Right lobe of liver (tissue), 6 donors: ENCODE measurements at places on chromosomes 7 and 10.

DNA sequence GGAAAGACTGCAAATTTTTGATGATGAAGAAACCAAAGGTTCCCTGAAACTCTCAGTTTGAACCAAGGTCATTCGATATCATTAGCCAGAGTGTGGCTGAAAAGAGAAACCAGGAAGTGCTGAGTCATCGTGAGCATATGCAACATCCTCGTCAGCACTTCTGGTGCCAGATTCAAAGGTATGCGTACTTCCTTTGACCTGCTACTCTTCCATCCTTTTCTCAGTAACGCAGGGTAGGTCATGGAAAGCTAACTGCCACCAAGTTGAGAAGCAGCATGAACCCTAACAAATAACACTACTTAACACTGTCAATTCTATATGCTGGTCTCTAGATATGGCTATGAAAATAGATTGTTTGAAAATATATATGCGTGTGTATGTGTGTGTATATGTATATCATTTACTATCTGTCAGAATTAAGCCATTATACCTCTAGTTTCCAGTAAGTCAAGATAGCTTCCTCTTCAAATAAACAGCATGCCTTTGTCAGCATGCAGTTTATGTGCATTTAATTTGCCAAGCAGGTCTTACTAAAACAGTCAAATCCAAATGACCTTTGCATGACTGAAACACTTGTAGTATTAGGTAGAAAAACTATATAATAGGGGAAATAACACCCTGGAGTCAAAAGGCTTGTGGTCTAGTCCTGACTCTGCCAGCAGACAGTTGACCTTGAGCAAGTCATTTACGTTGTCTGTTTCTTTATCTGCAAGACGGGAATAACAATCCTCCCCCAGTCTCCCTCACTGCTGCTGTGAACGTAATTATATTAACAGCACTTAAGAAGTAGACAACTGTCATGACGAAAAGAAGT is 26.4 kb downstream of the CDK6 start:
- DNase-seq: peak; percentile 64
- no peak overlapping the region for H3K4me3 ChIP-seq

- DNase-seq: no peak
- no peaks in the 10 kb centered on the region for H3K4me1 ChIP-seq
- H3K4me3 ChIP-seq: no peak overlapping the region
- no peak overlapping the region for H3K27ac ChIP-seq
Observed at GRCh38 chr10:103800789-103801540, 54.4 kb downstream of the SH3PXD2A start.

GRCh38 chr10:133326745-133327650 is 9.7 kb downstream of the CALY start:
- H3K4me1 ChIP-seq: peaks cover 14% of the 10 kb centered on the region
- no peak overlapping the region for H3K4me3 ChIP-seq
- peaks cover 24% of the 10 kb centered on the region for H3K27me3 ChIP-seq
- no peaks in the 10 kb centered on the region for H3K36me3 ChIP-seq

- H3K4me1 ChIP-seq: peaks cover 25% of the 10 kb centered on the region
- no peaks in the 10 kb centered on the region for H3K27me3 ChIP-seq
- peak within 1 kb of the TSS; percentile 96 for H3K27ac ChIP-seq
- H3K36me3 ChIP-seq: no peaks in the 10 kb centered on the region
- DNase-seq: no peak
Observed at GRCh38 chr10:110918643-110919348, at the start of gene BBIP1. BBIP1 (minus strand) TSS chr10:110919180; CDS start chr10:110918157, 1,023 bp downstream.

DNA sequence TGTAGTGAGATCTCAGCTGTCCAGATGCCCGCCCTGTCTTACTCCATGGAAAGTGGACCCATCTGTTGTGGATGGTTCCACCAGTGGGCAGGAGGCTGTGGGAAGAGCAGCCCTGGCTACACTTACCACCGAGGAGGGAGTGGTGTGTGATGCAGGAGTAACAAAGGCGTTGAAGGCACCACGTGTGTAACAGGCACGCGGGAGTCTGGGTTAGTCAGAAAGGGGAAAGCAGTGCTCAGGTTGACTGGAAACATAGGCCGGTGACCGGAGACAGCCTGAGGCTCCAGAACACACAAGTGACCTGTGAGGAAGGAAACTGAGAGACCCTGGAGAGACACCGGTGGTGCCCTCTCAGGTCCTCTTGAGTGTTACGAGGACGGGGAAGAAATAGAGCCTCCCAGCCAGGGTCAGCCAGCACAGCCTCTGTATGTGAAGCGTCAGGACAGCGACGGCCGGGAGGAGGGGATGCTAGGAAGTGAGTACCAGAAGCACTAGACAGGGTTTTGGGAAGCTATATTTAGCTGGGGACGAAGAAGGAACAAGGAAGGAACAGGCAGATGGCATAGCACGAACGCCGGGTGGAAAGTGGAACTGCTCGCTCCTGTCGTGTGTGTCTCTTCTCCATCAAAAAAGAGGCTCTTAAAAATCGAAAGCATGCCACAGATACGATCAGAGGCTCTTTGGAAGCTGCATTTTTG is 51.7 kb downstream of the DAGLB start:
- H3K27ac ChIP-seq: no peak overlapping the region
- H3K36me3 ChIP-seq: peaks cover 5% of the 10 kb centered on the region
- H3K4me3 ChIP-seq: no peak overlapping the region
- peaks cover 13% of the 10 kb centered on the region for H3K4me1 ChIP-seq
- no peaks in the 10 kb centered on the region for H3K27me3 ChIP-seq

DNA sequence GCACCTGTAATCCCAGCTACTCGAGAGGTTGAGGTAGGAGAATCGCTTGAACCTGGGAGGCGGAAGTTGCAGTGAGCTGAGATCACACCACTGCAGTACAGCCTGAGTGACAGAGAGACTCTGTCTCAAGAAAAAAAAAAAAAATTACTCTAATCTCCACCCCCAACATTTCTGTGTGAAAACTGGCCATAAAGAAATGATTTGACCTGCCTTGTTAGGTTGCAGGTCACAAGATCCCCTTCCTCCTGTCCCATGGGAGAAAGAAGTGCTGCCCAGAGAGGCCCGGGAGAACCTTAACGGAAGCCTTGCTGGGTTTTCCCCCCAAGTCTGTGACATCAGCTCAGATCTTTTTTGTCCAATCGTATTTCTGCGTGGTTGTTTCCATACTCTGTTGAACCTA is 8.7 kb upstream of the CALHM1 start:
- H3K4me3 ChIP-seq: no peak overlapping the region
- H3K36me3 ChIP-seq: no peaks in the 10 kb centered on the region
- no peaks in the 10 kb centered on the region for H3K4me1 ChIP-seq
- H3K27ac ChIP-seq: no peak overlapping the region

GRCh38 chr10:44921506-44921905 is 10.4 kb downstream of the TMEM72 start:
- H3K36me3 ChIP-seq: no peaks in the 10 kb centered on the region
- no peaks in the 10 kb centered on the region for H3K27me3 ChIP-seq
- no peak for DNase-seq

GRCh38 chr7:128434413-128435326 is 21.0 kb upstream of the HILPDA start:
- no peak overlapping the region for H3K27ac ChIP-seq
- no peak for DNase-seq
- no peaks in the 10 kb centered on the region for H3K4me1 ChIP-seq

DNA sequence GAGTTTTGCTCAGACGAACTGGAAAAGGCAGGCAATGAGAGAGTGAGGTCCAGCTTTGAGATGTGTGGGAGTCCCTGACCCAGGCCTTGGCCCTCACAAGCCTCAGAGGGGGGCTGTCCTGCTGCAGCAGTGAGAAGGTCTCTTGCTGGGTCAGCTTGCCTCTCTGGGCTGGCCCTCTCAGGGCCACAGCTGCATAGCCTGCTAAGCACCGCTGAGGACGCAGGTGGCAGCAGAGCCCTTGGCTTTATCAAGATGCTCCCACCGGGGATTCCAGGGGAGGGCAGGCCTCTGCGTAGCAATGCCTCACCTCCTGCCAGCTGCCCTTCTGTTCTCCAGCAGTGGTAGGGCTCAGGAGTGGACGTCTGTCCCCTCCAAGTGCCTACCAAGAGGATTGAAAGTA is 128.7 kb downstream of the COBL start:
- no peak for DNase-seq
- no peak overlapping the region for H3K4me3 ChIP-seq
- peaks cover 2% of the 10 kb centered on the region for H3K36me3 ChIP-seq
- no peaks in the 10 kb centered on the region for H3K4me1 ChIP-seq
- no peak overlapping the region for H3K27ac ChIP-seq

- H3K27ac ChIP-seq: no peak overlapping the region
- H3K4me1 ChIP-seq: no peaks in the 10 kb centered on the region
- H3K4me3 ChIP-seq: no peak overlapping the region
- H3K27me3 ChIP-seq: no peaks in the 10 kb centered on the region
- DNase-seq: no peak
Observed at GRCh38 chr10:32189400-32190084, 133.3 kb upstream of the KIF5B start.

DNA sequence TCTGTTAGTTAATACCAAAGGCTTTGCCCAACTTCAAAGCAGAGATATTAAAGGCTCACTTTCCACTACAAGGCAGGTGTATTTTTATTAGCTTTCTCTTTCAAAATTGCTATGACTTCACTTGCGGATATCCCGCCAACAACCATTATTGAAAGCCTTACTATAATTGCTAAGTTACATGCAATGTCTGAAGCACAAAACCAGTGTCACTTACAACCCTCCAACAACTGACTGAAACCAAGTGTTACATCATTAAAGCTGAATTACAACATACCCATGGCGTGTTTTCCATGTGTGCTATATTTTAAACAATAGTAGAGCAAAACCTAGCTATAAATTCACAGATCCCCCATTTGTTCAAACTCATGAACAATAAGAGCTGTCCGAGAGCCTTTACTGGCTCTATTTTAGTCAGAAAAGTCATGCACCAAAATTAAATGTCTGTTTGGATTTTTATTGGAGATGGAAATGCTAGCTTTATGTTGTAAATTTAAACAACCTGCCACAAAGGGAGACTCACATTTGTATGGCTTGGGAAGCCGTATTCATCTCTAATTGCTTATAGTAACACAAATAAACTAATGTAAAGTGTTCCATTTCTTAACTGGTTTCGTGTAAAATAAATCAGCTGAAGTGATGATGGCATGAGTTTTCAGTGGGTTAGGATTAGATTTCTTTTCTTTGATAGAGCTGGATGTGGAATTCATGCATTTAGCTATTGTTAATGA is 227.1 kb downstream of the AGMO start:
- no peaks in the 10 kb centered on the region for H3K4me1 ChIP-seq
- no peak for DNase-seq
- H3K4me3 ChIP-seq: no peak overlapping the region
- H3K27me3 ChIP-seq: no peaks in the 10 kb centered on the region

GRCh38 chr7:66050990-66051448 is 24.6 kb upstream of the ASL start:
- no peaks in the 10 kb centered on the region for H3K27me3 ChIP-seq
- no peak overlapping the region for H3K4me3 ChIP-seq
- H3K27ac ChIP-seq: no peak overlapping the region

DNA sequence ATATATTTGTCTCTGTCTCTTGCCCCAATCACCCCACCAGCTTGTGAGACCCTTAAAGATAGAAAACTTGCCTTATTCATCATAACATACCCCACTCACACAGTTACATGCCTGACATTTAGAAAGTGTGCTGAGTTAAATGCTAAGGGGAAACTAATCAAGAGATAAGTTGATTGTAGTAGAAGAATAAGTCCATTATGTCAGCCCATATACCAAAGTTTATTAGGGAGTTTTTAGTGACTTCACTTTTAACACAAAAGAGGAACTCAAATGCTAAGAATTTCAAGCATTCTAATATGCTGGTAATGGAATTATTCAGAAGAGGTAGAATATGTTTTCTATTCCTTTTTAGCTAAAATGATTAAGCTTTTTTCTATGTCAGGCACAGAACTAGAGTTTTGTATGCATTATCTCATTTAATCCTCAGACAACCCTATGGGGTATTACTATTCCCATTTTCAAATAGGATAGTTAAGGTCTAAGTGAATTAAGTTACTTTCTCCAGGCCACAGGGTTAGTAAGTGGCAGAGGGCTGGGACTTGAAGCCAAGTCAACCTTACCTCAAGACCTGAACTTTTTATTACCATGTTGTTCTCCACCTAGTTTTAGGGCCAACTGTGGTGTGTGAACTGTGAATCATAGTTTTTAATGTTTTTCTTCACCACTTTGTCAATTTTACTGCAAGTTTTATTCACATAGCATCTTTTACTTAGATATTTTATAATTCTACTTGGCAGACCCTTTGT is 19.6 kb downstream of the ASAH2 start:
- no peak overlapping the region for H3K27ac ChIP-seq
- no peak overlapping the region for H3K4me3 ChIP-seq
- no peaks in the 10 kb centered on the region for H3K4me1 ChIP-seq
- H3K27me3 ChIP-seq: no peaks in the 10 kb centered on the region

GRCh38 chr7:155885167-155886155 is 73.2 kb upstream of the SHH start:
- H3K36me3 ChIP-seq: no peaks in the 10 kb centered on the region
- H3K27ac ChIP-seq: no peak overlapping the region
- DNase-seq: no peak
- no peaks in the 10 kb centered on the region for H3K27me3 ChIP-seq

DNA sequence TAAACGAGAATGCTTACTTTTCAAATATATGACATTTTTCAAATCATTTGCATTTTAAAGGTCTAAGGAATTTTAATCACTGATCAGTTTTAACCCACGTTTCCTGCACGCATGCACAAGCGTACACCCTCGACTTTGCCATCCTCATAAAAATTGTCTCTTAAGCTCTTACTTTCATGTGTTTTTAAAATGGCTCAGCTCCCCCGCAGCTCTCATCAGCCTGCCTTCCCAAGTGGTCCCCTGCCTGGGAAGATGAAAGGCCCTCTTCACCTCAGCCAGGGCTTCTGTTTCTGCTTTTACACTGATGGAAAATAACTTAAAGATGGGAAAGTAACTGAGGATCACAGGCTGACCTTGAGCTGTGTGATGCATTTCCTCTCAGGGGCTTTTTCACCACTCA is 131.6 kb upstream of the LSM8 start:
- H3K27ac ChIP-seq: no peak overlapping the region
- no peaks in the 10 kb centered on the region for H3K27me3 ChIP-seq
- H3K4me3 ChIP-seq: no peak overlapping the region
- DNase-seq: no peak
- H3K4me1 ChIP-seq: no peaks in the 10 kb centered on the region

DNA sequence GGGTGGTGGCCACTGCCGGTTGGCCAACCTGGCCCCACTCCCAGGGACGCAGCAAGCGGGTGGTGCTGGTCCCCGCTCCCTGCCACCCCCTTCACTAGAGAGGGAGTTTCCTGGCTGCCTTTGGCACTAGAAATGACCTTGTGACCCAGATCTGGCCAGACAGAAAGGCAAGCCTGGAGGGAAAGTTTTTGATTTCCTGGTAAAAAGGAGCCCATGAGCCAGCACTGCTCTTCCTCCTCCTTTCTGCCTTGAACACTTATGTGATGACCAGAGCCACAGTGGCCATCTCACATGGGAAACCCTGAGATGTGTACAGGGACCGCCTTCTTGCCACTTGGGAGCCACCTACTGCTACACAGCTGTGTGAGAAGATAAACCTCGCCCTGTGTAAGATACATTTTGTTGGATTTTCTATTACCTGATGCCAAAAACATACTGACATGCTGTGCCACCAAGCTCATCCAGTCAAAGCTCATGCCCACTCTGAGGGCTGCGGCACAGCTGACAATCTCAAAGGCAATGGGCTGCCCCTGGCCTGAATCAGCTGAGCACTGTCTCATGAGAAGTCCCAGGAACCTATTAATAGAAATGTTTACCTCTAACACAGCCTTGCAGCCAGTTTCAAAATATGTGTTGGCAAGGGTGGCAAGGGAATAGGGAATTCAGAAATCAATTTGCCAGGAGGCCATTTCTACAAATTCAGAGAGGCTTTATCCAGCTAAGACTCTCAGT is 94.0 kb downstream of the CYTH3 start:
- no peaks in the 10 kb centered on the region for H3K36me3 ChIP-seq
- H3K4me1 ChIP-seq: no peaks in the 10 kb centered on the region
- DNase-seq: no peak
- H3K27ac ChIP-seq: no peak overlapping the region
- H3K27me3 ChIP-seq: no peaks in the 10 kb centered on the region
